ENCODE measurements at places on chromosomes 5 and 9. TPM values are rescaled to one million over a fixed set of nuclear protein-coding genes. Genes with fewer than 3 reads are reported as not detected.

Gene ACOT12
- total RNA-seq = not detected

Gene PRLR
- not detected for total RNA-seq

Gene OBP2B
- total RNA-seq = not detected

GRCh38 chr5:113123618-113124017 is 147.0 kb downstream of the DCP2 start:
- no peak for DNase-seq

GRCh38 chr9:117957267-117957666 is 253.1 kb downstream of the TLR4 start:
- no peak for DNase-seq

DNA sequence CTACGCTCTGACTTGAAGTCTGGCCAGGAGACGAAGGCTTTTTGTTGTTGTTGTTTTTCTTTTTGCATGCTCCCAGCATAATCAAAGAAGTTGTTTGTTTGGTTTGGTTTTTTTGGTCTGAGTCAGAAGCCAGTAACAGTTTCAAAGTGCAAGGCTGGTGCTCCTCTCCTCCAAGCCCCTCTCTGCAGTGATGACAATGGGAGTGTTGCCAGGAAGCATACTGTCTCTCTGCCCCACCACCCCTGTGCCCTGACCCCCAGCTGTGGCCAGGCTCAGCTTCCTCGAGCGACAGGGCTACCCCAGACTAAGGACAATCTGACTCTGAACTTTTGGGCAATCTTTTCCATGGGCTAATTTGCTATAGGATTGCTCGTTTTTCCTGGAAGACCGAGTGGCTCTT is 173.8 kb upstream of the PITX1 start:
- DNase-seq = no peak

GRCh38 chr5:135345956-135346731 is 52.9 kb downstream of the MACROH2A1 start:
- no peak for DNase-seq

DNA sequence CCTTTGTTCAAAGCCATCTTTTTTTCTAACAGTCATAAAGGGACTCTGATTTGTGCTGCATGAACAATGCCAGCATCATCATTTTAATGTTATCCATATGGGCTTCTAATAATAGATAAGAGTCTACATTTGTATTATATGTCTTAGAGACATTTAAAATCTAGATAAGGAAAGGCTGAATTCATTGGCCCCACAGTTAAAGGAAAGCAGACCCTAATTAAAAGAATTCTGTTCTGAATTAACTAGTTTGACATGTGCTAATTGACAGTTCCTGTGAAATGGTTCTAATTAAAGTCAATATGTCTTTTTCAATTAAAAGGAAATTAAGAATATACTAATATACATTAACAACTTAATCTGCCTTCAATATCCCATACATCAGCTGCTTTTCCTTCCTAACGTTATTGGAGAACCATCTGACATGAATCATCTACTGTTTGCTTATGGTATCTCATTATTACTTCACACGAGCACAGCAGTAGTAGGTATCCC is 104.7 kb downstream of the NR2F1-AS1 start:
- DNase-seq = no peak

DNA sequence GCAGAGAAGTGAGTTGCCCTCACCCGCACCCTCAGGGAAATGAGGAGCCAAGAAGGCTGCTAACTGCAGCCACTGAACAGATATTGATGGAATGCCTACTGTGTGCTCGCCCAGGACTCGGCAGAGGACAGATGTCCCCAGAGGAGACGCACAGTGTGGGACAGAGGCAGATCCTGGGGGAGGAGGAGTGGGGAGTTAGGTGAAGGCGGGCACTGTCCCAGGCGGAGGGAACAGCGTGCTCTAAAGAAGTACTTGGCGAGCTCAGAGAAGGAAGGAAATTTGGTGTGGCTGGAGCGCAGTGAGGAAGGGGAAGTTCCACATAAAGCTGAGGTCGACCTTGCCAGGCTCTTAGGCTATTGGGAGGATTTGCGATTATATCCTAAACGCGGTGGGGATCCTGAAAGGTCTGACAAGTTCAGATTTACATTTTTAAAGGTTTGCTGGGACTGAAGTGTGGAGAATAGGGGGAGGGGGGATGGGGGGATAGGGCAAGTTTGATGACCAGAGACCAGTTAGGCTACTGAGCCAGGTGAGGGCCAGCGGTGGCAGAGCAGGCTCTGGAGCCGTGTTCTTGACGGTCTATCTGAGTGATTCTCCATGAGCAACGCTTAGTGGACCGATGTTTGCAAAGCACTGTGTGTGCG is 23.6 kb upstream of the CERCAM start:
- no peak for DNase-seq

DNA sequence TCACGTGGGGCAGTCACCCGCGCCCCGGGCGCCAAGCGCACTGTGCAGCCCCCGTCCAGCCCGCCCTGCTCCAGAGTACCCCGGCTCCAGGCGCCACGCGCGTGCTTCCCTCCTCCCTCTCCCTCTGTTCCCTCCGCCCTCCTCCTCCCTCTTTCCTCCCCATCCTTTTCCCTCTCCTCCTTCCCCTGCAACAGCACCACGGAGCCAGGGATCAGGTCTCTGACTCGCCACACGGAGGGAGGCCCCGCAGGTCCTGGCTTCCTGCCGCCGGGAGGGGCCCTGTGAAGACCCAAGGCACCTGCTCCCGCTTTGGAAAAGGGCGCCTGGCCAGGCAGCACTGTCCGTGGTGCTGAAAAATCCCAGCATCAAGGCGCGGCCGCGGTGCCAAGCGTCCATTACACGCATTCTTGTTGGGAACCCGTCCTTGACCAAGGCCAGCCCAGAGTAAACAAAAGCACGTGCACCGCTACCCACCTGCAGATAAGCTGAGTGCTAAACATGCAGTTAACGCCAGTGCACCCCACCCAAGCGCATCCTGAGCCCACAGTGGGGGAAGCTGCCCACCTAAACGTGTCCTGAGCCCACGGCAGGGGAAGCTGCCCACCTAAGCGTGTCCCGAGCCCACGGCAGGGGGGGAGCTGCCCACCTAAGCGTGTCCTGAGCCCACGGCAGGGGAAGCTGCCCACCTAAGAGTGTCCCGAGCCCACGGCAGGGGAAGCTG is 21.7 kb downstream of the SLC6A18 start:
- peak; percentile 28 for DNase-seq

DNA sequence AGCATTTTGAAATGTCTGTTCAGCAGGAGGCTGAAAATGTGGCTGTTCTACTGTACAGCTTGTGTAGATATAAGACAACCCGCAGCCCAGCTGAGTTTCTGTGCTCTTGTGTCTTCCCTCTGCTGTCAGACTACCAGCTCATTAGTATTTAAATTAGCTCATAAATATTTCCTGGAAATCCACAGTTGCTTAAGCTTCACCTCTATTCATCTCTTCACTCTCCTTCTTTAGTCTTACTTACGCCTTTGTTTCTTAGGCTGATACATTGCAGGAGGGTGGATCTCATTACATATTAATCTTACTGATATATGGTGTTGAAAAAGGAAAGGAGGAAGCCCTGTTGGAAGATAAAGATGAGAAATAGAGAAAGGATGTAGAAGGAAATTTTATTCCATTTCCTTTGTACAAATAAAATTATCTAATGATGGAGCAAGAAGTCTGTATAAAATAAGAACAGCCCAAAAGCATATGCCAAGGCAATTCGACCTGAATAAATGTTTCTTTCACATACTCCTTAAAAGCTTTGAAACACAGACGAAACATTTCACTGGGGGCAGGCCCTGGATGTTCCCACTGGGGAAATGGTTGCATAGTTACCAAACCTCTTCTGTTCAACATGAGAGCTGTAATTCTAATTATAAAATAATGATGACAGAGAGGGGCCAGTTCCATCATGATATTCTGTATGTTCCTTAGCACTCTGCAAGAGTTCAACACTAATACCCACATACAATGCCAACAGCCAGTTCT is 111.8 kb upstream of the APC start:
- DNase-seq = no peak

DNA sequence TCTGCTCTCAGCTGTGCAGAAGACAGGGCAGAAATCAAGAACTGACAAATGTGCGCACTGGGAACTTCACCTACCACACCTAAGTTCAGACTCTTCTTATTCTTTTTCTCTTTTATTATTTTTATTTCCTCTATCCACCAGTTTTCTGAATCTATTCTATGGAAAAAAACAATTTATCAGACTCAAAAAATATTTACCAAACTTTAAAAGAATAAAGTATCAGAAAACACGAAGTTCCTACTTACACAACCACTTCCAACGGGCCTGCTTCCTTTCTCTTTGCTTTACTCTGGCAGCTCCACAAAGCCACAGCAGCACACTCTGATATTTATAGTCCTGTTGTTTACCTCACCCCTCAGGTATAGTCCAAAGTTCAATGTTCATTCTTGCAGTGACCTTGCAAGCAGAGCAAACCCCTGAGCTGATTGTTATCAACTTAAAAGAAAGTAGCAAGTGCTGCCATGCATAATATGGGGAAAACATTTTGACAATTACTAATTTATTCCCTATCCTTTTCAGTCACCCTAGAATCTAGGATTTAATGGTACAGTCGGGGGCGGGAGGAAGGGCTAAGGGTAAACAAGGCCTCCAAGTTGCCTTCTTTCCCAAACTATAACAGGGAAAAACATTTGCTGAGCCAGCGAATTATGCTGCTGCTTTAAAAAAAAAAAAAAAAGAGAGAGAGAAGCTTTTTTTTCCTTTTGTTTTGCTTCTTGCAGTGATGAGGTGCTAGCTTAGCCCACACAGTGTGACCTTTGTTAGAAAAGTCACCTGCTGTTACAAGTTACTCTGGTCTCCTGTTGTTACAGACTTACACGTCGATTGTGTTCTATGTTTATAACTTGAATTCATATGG is at the start of gene SELENOP:
Gene SELENOP (minus strand): TSS at position 302 of the 856 bp plus-strand sequence. CDS start 3,539 bp downstream, outside the sequence.
- DNase-seq = no peak

DNA sequence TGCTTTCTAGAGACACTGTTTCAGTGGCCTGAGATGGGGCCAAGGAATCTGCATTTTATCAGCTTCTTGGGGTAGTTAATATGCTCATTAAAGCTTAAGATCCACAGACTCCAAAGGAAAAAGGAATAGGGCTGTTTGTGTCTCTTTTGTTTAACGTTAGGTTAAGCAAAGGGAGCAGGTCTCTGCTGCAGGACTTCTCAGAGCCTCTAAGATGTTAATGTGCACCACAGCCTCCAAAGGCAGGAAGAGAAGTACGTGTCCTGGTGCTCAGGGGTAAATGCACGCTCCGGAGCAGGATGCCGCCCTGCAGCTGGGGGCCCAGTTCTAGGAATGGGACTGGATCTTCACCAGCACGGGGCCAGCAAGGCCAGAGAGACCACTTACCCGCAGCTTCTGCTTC is 19.6 kb downstream of the SPARC start:
- no peak for DNase-seq

GRCh38 chr9:93954434-93955061 is 607 bp downstream of the BARX1 start:
- DNase-seq = no peak

DNA sequence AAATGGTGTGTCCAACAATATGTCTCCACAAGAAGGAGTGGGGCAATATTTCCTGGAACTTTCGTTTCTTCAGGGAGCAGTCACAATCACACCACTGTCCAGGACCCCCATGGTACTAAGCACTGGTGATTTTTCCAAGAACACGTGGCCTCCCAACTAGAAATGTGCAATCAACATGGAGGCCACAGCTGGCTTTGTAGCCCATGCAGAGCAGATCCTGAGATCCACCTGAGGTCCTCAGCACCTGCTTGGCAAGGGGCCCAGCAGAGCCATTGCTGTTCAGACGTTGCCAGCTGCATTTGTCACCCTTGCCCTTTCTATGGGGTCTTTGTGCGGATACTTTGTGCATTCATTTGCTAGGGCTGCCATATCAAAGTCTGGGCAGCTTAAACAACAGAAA is 334.5 kb upstream of the IRX4 start:
- no peak for DNase-seq

DNA sequence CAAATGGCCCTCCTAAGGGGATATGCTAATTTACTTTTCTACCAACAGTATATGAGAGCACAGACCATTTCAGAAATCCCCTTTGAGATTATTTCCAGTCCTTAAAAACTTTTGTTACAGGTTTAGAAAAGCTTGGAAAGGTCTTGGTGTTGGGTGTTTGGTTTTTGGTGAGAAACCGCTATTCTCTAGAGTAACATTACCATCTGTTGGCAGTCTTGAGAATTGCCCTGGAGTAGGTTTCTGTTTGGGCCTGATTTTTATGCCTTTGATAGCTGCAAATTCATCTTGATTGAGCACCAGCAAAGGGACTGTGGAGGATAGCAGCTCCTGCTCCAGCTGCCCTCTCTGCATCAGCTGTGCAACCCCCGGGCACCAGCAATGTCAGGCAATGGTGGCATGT is 8.0 kb downstream of the NUDT2 start:
- no peak for DNase-seq

GRCh38 chr9:92745331-92745730 is 19.3 kb downstream of the BICD2 start:
- no peak for DNase-seq

Data from activated CD4-positive, alpha-beta memory T cell treated with anti-CD3 and anti-CD28 coated beads, Interleukin-2, amount 10 ng/mL, durations not matched to agents 7 days and 5 days (primary cell).